ENCODE measurements at places on chromosomes 4 and X.

DNA sequence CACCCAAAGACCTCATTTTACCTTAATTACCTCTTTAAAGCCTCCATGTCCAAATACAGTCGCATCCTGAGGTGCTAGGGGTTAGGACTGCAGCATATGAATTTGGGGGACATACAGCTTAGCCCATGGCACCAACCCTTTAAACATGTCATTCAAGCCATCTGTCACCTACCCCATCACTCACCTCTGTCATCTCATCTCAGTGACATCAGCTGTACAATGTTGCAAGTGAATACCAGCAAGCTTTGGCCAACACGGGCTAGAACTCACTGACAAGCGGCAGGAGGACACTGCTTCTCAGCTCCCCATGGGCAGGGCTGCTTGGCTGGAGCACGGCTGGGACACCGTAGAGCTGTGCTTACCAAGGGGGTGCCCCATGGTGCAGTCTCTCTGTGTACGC is 107.5 kb downstream of the STK32B start:
- DNase-seq = no peak

- DNase-seq = no peak
Observed at GRCh38 chr4:108303488-108304177, 134.9 kb upstream of the LEF1 start.

- DNase-seq = no peak
Observed at GRCh38 chr4:15990570-15991285, 27.8 kb upstream of the FGFBP2 start.

DNA sequence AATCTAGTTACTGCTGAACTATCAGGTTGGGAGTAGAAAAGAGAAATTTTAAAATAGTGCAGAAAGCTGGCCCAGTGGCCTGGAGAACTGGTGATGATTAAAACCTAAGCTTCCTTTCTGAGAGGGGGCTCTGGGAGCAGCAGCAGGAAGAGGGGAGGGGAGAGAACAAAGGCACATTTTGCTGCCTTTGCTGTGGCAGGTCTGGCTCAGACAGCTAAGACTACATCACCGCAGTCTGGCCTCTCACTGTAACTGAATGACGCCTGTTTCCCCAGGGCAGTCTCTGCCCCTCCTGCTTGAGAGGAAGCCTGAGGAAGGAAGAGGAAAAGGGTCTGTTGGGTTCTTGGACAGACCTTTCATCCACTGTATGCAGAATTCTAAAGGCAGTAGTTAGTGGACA is 148.5 kb downstream of the FRAS1 start:
- no peak for DNase-seq

GRCh38 chr4:186200516-186200915 is 9.1 kb downstream of the CYP4V2 start:
- no peak for DNase-seq

DNA sequence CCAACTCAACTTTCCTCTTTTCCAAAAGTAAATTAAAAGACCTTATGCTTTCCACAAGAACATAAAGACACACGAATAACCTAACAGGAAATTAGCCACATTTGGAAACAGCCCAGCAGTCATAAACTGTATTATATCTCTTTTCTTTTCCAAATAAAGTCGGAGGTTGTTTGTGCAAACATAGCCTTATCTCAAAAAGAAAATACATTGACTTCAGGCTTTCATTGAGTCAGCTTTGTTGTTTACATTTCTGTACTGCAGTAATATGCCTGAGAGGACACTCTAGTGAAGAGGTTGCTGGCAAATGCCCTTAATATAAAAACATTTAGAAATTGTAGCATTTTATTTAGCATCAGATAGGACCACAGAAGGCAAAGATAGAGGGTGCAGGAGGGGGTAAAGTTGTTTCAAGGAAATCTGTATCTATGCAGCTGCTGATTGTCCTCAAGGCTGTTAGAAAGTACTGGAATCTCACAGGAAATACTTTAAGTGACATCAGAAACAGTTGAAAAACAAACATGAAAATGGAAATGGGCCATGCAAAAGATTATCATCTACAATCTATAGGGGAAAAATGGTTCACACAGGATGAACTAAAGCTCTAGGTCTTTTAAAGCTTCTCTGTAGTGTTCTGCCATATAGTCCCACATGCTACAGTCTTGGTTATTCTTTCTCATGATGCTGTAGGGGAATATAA is 14.5 kb downstream of the LNX1 start:
- no peak for DNase-seq

- no peak for DNase-seq
Observed at GRCh38 chrX:9362363-9362928, 102.4 kb upstream of the TBL1X start.

DNA sequence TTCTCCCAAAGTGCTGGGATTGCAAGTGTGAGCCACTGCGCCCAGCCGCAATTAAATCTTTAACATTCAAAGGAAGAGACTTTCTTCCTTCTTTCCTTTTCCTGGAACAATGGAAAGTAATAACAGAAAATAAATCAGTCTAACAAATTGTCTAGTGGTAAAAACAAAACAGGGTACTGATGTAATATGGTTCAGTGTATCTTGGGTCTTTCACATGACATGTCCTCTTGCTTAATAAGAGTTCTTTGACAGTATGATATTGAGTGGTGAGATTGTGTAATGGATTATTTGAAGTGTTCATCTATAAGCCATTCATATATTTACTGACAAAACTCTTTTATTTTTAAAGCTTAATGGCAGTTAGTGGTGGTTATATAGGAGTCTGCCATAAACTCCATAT is 256.6 kb downstream of the SPRY1 start:
- DNase-seq = no peak

GRCh38 chrX:129618997-129619396 is 35.8 kb downstream of the APLN start:
- no peak for DNase-seq

DNA sequence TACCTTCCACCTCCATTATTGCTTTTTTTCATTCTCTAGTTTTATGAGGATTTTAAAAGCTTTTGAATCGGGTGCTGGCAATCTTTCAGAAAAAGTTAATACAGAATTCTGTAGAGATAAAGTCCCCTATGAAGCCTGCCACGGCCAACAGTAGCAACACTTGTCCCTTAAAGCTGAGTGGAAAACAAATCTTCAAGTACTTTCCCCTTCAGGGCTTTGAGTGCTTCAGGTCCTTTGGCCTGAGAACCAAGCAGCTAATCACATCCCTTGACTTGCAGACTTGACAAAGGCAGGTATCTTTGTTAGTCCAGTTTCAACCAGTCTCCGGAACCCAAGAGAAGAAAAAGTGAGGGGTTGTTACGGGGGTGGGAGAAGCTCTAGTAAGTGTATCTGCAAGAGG is 144.4 kb downstream of the ATG4A start:
- no peak for DNase-seq

GRCh38 chr4:56297776-56298175 is 89.5 kb downstream of the AASDH start:
- DNase-seq = no peak

DNA sequence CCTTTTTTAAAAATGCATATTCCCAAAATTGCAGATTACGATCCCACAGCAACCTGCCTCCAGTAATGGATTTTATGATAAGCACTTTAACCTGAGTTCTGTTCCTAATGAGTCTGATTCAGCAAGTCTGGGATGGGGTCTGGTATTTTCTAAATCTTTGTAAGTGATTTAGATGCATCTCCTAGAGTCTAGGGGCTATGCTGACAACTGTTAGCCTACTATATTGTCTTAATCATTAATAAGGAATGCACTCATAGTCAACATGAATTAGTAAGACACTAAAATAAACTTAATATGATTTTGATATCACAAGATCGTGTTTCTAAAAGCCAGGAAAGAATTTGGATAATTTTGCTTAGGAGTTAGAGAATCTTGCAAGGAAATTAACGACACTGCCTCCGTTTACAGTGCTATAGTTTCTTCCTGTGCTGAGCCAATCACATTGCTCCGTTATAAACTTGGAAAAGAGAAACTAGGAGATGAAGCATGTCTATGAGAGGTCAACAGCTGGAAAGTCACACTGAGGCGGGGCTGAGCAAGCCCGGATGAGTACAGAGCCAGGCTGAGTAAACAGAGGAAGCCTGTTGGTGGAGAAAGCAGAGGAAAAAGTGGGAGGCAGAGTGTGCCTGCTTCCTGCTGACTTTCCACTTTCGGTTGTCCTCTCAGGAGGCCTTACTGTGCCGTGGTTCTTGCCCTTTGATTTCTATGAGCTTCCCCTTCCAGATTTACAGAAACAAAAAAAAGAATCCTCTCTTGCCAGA is 5.4 kb downstream of the SCARB2 start:
- DNase-seq = no peak

DNA sequence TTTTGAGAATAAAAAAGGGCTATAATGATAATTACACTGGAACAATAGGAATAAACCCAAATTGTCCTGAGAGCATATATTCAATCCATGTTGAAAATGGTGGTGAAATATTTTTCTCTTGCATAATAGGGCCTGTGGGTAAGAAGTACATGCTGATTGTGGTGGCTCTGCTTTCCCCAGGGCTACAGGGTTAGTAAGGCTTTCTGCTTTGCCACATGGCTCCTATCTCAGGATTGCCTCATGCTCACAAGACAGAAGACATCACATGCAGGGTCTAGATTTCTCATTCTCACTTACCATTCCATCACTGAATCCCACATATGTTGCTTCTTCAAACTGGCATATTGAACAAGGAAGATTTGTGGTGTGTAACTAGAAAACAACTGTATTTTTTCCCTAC is 12.4 kb upstream of the VEGFC start:
- DNase-seq = no peak

All from stimulated activated CD8-positive, alpha-beta memory T cell treated with anti-CD3 and anti-CD28 coated beads, Interleukin-2, amount 100 ng/mL, for 1 hour (primary cell).